ENCODE measurements at places on chromosomes 7 and 10.

DNA sequence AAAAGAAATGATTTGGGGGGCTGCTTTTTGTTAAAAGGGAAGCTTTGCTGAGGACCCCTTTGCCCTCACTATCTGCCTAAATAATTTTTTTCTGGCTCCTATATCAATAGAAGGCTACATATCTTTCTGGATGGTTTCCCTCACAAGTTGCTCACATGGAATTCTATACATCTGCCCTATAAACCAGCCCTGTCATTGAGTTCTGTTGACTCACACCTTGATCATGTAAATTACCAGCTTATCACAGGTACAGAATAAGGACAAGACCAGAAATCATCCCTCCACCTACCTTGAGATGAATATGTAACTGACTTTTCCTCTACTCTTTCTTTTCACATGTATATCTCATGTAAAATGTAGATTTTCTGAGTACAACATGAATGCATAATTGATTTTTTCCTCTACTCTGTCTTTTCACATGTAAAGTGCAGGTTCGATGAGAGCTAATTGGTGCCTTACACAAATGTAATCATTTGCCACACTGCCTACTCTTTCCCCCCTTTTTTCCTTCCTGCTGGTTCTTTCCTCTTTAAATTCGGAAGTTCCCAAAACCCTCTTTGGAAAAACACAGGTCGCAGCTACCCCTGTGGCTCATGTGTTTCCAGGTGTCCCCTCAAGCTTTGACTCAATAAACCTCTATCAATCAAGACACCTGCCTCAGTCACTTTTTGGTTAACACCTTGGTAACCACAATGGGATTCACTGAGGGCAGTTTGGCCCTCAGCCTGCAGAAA is 12.5 kb downstream of the CYP3A43 start:
- no peak for DNase-seq

- no peak for DNase-seq
Measured at GRCh38 chr10:102593804-102594079, 50.5 kb upstream of the TRIM8 start.

DNA sequence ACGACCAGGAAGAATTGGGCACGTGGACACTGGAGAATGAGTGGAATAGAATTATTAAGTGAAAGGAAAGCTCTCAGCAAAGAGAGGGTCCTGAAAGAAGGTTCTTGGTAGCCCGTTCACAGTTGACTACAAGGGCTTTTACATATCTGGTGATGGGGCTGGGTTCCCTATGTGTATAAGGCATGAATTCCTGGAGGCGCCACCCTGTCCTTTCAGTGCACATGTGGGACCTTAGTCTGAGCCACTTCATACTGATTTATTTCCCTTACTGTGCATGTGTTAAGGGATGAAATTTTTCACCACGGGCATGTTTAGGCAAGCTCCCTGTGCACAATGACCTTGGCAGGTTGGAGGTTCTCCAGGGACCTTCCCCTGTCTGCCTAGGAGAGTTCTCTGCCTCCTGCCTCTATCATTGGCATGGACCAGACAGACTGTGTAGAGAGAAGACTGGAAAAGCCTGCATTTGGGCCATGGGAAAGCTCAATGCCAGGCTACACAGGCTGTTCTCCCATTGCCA is 145.9 kb upstream of the ITGB1 start:
- DNase-seq: no peak

DNA sequence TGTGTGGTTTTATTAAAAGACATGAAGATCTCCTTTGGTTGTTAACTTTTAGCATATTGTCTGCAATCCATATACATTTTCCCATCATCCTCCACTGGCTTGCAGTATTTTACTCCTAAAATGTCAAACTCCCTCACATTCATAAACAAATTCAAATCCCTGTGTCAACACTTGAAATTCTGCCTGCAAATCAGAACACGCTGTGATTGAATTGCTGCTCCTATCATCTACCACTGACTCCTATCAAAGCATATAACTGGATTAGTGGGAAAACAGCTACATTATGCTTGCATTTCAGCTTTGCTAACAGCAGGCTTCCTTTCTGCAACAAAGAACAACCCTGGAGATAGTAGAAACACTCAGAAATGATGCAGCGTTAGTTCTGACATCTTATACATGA is 281.8 kb upstream of the HGF start:
- DNase-seq: no peak

DNA sequence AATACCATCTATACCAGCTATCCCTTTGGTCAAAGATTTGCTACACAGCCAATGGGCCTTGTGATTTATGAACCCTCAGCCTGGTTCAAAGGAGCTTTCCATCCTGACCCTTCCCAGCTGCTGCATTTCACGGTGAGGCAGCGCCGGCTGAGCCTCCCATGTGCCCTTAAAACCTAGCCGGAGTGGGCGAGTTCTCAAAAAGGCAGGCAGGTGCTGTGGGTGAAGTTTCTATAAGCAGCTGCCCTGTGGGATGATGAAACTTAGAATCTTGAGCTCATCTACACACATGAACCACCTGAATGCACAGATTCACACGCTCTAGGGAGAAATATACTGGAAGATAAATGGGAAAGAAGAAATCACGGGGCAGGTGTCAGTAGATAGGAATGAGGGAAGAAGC is 224.7 kb downstream of the MLLT10 start:
- DNase-seq: no peak

DNA sequence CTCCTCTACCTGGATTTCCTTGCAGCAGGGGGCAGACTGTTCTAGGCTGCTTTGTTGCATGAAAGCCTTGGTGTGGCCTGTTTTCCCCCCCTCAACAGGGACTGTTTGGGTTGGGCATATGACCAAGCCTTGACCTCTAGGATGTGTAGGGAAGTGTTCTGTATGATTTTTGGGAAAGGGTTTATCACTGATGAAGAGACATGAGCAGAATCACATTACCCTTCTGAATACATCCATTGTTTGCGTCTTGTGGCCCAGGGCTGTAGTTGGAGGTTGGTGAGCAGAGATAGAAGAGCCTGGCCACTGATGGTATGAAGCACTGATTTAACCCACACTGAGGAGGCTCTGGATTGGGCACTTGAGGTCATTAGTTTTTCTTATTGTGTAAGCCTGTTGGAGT is 26.6 kb downstream of the ZNF12 start:
- DNase-seq: no peak

DNA sequence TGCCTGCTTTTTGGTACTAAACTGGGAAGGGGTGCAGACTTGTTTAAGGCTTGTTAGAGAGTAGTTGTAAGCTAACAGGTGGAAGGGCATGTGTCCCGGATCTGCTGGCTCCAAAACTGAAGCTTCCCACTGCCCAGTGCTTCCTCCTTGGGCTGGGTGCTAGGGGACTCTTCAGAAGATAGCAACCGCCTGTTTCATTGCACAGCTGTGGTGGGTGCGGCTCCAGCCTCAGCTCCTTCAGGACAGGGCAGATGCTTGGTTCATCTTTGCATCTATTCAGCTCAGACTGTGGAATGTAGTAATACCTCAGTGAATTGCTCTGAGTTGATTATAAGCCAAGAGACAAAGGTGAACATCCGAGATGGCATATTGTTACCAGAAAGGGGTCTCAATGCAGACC is 527.1 kb downstream of the TYW1 start:
- DNase-seq: no peak

GRCh38 chr10:69218831-69219230 is 1.3 kb upstream of the HKDC1 start:
- DNase-seq: no peak

All from neuronal stem cell (in vitro differentiated cells).